ENCODE measurements at places on chromosomes 7 and 10.

DNA sequence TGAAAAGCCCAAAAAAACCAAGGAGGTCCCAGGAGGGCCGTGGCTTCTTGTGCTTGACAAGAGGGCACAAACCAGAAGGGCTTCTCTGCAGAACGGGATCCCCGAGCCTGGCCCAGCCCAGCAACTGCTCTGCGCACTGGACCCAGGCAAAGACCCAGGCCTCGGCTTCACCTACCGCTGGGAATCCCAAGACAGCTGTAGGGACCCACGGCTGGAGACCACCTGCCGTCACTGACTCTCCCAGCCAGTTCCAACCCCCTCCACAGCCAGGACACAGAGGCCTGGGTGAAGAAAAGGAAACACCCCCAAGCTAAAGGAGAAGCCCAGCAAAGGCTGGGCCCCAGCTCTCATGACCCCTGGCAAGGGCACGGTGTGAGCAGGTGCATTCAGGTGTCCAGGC, 24.3 kb downstream of the PDGFA start:
- H3K4me3 ChIP-seq, result no peak overlapping the region
- no peak for DNase-seq
- no peaks in the 10 kb centered on the region for H3K27me3 ChIP-seq
- peak overlapping the region; percentile 30 for H3K27ac ChIP-seq
- peaks cover 32% of the 10 kb centered on the region for H3K4me1 ChIP-seq

DNA sequence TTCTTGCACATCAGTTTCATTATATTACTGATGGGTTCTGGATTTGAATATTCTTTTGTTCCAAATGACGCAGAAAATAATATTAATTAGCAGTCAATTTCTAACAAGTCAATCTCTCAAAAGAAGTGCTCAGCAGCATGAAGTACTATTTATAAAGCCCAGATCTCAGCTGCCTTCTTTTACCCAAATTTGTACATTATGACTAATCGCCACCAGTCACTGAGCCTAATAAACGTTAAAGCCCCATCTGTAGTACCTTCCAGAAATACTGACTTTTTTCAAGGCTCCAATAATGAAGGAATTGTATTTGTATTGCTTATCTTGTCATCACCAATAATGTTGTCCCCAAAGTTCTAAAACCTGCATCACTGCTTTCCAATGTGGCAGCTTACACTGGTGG, 540.2 kb downstream of the PARD3 start:
- H3K4me3 ChIP-seq, result no peak overlapping the region
- peaks cover 10% of the 10 kb centered on the region for H3K36me3 ChIP-seq
- DNase-seq, result no peak
- peak overlapping the region; percentile 21 for H3K27ac ChIP-seq

GRCh38 chr10:132748545-132749370, 37.2 kb downstream of the NKX6-2 start:
- H3K36me3 ChIP-seq, result peaks cover 7% of the 10 kb centered on the region
- H3K27ac ChIP-seq, result no peak overlapping the region
- H3K4me3 ChIP-seq, result no peak overlapping the region
- H3K4me1 ChIP-seq, result no peaks in the 10 kb centered on the region

GRCh38 chr10:132582771-132583170, 45.2 kb downstream of the INPP5A start:
- H3K4me1 ChIP-seq, result peaks cover 31% of the 10 kb centered on the region
- DNase-seq, result no peak
- peaks cover 11% of the 10 kb centered on the region for H3K36me3 ChIP-seq
- H3K4me3 ChIP-seq, result no peak overlapping the region
- H3K27me3 ChIP-seq, result no peaks in the 10 kb centered on the region
- no peak overlapping the region for H3K27ac ChIP-seq

DNA sequence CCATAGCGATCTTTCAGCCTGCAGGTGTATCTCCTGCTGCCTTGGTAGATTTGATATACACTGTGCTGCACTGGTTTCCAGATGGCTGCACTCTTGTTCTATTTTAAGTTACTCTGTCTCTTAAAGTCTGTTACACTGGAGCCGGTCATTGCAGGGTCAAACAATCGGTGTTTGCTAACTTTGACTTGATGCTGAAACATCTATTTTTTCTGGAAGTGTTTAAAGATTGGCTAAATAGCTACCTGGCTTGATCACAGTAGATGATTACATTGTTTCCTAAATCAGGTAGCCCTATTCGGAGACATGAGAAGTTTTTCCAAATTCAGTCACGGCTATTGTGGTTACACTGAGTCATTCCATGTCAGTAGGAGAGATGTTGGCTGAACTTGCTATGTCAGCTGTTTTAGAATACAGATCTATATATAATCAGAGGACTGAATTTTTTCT, 574.8 kb downstream of the ETV1 start:
- H3K27me3 ChIP-seq, result no peaks in the 10 kb centered on the region
- H3K4me3 ChIP-seq, result no peak overlapping the region
- H3K4me1 ChIP-seq, result no peaks in the 10 kb centered on the region
- peaks cover 2% of the 10 kb centered on the region for H3K36me3 ChIP-seq
- no peak for DNase-seq

GRCh38 chr10:75708060-75708459, 276.6 kb downstream of the LRMDA start:
- H3K27me3 ChIP-seq, result peaks cover 71% of the 10 kb centered on the region
- no peak for DNase-seq
- no peaks in the 10 kb centered on the region for H3K36me3 ChIP-seq
- no peak overlapping the region for H3K27ac ChIP-seq
- H3K4me3 ChIP-seq, result no peak overlapping the region
- peaks cover 24% of the 10 kb centered on the region for H3K4me1 ChIP-seq

DNA sequence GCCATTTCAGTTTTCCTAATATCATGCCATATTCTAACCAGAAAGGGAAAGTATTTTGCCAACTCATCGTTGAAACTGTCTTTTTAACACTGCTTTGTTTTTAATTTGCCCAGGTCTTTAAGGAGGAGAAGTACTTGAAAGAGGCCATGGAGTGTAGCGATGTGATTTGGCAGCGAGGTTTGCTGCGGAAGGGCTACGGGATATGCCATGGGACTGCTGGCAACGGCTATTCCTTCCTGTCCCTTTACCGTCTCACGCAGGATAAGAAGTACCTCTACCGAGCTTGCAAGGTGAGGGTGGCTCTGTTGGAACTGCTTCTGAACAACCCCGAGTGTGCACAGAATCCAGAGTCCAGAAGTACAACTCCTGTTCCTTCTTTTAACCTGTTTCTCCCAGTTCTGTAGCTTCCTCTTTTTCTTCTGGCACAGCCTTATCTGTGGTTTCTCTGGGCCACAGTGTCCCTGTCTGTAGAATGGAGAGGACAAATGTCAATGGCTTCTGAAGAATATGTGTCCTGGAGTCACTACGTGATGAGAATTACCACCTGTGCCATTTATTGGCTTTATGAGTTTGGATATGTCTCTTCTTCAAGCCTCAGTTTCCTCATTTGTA, 60.1 kb downstream of the LANCL2 start:
- no peaks in the 10 kb centered on the region for H3K27me3 ChIP-seq
- H3K27ac ChIP-seq, result no peak overlapping the region

DNA sequence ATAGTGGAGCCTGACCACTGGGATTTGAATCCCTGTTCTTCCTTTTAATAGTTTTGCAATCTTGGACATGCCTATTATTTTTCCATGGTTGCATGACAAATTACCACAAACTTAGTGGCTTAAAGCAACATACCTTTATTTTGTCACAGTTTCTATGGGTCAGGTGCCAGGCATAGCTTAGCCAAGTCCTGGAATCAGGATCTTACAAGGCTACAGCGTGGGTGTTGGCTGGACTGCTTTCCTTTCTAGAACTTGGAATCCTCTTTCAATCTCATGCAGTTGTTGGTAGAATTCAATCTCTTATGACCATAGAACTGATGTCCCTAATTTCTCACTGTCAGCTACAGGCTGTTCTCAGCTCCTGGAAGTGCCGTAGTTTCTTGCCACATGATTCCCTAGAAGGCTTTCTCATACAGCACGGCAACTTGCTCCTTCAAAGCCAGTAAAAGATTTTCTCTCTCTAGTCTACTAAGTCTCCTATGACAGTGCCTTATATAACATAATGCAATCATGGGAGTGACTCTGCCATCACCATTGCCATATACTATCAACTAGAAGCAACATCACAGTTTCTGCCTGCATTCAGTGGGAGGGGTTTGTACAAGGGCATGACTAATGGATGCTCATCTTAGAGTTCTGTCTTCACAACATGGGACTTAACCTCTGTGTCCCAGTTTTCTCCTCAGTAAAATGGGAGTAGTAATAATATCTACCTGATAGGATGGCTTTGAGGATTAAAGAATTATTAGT, 243.4 kb upstream of the FZD1 start:
- H3K27me3 ChIP-seq, result no peaks in the 10 kb centered on the region
- H3K4me3 ChIP-seq, result no peak overlapping the region
- no peaks in the 10 kb centered on the region for H3K36me3 ChIP-seq
- DNase-seq, result no peak
- no peak overlapping the region for H3K27ac ChIP-seq
- H3K4me1 ChIP-seq, result no peaks in the 10 kb centered on the region

- no peaks in the 10 kb centered on the region for H3K4me1 ChIP-seq
- no peaks in the 10 kb centered on the region for H3K36me3 ChIP-seq
- no peak overlapping the region for H3K27ac ChIP-seq
- DNase-seq, result no peak
Measured at GRCh38 chr7:44891372-44891771, 6.0 kb upstream of the PURB start.

DNA sequence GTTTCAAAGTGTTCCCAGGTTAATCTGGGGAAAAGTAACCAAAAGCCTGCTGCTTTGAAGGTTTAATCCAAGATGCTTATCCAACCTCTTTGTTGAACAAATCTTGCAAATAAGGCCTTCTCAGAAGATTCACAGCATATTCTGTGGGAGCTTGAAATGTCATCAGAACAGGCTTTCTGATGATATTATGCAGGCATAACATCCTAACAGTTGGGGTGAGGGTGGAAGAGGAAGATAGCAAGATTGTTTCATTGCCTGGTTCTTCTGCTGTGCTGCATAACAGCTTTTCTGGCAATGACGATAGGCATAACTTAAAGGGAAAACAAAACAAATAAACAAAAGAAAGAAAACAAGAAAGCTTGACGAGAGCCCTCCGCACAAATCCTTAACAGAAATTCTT, 217.4 kb downstream of the PHF14 start:
- DNase-seq, result no peak
- H3K4me1 ChIP-seq, result peaks cover 38% of the 10 kb centered on the region
- H3K27me3 ChIP-seq, result no peaks in the 10 kb centered on the region
- H3K27ac ChIP-seq, result no peak overlapping the region
- H3K4me3 ChIP-seq, result no peak overlapping the region

- no peak for DNase-seq
- H3K4me1 ChIP-seq, result no peaks in the 10 kb centered on the region
- no peaks in the 10 kb centered on the region for H3K36me3 ChIP-seq
- no peak overlapping the region for H3K27ac ChIP-seq
- no peak overlapping the region for H3K4me3 ChIP-seq
Measured at GRCh38 chr7:107874605-107875446, 16.2 kb upstream of the DLD start.

GRCh38 chr10:128069351-128070051, 56.7 kb downstream of the MKI67 start:
- no peaks in the 10 kb centered on the region for H3K4me1 ChIP-seq
- no peaks in the 10 kb centered on the region for H3K27me3 ChIP-seq
- H3K4me3 ChIP-seq, result no peak overlapping the region
- DNase-seq, result peak; percentile 81

DNA sequence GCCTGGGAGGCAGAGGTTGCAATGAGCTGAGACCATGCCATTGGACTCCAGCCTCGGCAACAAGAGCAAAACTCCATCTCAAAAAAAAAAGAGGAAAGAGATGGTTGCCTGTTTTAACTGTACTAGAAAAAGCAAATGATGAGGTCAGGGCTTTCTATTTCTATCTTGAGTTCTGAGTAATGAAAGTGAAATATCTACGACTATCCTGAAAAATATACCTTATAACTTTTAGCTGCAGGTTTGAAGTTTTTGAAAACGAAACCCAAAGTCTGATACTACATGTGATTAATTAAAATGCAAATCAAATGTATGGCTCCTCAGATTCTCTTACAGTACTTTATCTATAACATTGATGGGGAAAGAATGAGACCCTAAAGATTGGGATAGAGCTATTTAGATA, 636.2 kb upstream of the LRRN3 start:
- DNase-seq, result no peak
- no peak overlapping the region for H3K4me3 ChIP-seq
- H3K36me3 ChIP-seq, result no peaks in the 10 kb centered on the region
- H3K27ac ChIP-seq, result no peak overlapping the region

Measured in mesothelial cell of epicardium (in vitro differentiated cells).